ENCODE measurements at places on chromosomes 2 and 18. TPM values are rescaled to one million over a fixed set of nuclear protein-coding genes. Genes with fewer than 3 reads are reported as not detected.

B3GNT7 gene
- polyA plus RNA-seq = 0.55 TPM

PTH2R gene
- 0.31 TPM for polyA plus RNA-seq

RETSAT gene
- 17.6 TPM for polyA plus RNA-seq

NEU4 gene
- polyA plus RNA-seq = 7.8 TPM

MC4R gene
- 0.34 TPM for polyA plus RNA-seq

SLC9A2 gene
- 0.54 TPM for polyA plus RNA-seq

EHBP1 gene
- 31.4 TPM for polyA plus RNA-seq

LDAH gene
- 10.0 TPM for polyA plus RNA-seq

- DNase-seq = no peak
Measured at GRCh38 chr2:150887926-150888325, 373.7 kb downstream of the RBM43 start.

DNA sequence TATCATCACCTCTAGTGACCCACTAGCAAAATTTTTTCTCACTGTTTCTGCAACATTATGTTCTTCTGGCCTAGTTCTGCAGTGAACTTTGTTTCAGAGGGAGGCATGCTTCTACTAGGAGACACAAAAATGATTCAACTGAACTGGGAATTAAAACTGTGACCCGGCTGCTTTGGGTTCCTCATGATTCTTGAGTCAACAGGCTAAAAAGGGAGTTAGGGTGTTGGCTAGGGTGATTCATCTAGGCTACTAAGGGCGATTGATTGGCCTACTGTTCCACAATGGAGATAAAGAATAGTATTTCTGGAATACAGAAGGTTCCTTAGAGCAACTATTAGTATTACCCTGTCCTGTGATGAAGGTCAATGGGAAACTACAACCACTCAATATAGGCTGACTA lies 179.5 kb downstream of the PPP1R1C start:
- no peak for DNase-seq

DNA sequence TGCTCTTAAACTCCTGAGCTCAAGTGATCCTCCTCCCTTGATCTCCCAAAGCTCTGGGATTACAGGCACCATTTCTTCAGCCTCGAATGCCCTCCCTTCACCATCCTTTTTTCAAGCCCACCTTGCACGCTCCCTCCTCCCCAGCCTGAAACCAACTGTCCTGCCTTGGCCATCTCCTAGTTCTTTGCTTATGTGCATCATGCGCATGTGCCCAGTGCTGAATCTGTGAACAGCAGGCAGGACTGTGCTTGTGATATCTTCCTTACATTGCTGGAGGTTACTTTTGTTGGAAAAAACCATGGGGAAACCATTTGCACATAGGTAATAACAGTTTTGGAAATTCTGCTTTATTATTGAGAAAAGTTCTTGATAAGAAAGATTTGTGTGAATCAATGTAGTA lies 30.2 kb upstream of the CETN1 start:
- DNase-seq = no peak

GRCh38 chr2:207251573-207252192 lies 85.9 kb upstream of the KLF7 start:
- no peak for DNase-seq

DNA sequence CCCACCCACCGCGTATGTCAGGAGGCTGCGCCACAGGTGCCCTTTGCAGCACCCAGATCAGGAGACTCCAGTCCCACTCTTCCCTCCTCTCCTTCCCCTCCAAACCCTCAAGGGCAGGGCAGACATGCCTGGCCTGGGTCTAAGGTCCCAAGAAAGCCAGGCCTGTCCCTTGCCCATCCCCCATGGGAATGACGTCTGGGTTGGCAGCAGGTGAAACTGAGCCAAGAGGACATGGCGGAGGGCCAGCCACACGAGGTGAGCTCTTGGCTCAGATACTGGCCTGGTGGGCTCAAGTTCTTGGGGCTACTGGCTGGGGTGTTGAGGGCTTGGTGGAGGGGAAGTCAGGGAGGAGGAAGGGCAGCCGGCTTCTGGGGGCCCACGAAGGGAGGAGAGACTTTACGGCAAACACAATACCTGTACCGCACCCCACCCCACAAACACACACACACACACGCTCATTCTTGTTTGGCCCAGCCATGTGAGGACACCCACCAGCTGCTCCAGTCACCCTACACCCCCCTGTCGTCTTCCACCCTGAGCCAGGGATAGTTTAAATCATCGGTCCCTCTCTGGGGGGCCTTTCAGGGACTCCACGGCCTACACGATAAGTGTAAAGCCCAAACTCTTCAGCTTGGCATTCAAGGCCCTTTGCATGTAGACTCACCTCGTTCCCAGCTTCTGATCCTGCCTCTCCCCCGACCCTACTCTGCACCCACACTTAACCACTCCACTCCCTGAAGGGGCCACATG lies 24.1 kb upstream of the TNS1 start:
- DNase-seq = no peak

- DNase-seq = no peak
Measured at GRCh38 chr2:215896921-215897320, 116.4 kb downstream of the MREG start.

- no peak for DNase-seq
Measured at GRCh38 chr2:181627545-181627944, 29.4 kb downstream of the CERKL start.

DNA sequence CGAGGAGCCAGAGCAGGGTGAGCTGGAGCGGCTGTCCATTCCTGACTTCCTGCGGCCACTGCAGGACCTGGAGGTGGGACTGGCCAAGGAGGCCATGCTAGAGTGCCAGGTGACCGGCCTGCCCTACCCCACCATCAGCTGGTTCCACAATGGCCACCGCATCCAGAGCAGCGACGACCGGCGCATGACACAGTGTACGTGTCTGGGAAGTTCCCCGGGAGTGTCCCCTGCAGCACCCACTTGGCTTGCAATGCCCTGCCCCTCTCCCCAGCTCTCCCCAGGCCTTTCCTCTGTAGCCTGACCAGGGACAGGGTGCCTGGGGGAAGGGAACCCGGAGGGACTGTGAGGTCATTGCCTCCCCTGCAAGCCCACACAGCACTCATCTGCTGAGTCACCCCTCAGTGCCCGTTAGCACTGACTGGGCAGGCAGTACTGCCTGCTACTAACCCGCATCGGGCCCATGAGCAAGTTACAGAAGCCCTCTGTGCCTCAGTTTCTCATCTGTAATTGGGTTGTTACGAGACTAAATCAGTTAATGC lies 29.4 kb upstream of the GMPPA start:
- DNase-seq = no peak

- DNase-seq = peak; percentile 90
Measured at GRCh38 chr2:133490411-133490980, 77.8 kb downstream of the NCKAP5 start.

GRCh38 chr2:171889808-171890207 lies 4.2 kb downstream of the SLC25A12 start:
- DNase-seq = no peak

GRCh38 chr18:26568926-26569665 lies 20.7 kb upstream of the KCTD1 start:
- no peak for DNase-seq

- DNase-seq = no peak
Measured at GRCh38 chr2:212033888-212034287, 504.7 kb downstream of the ERBB4 start.
